ENCODE measurements at places on chromosomes 2 and 18. TPM values are rescaled to one million over a fixed set of nuclear protein-coding genes. Genes with fewer than 3 reads are reported as not detected.

MALT1 gene
- total RNA-seq: 9.7 TPM

CRYGD gene
- not detected for total RNA-seq

ZEB2 gene
- total RNA-seq: 8.3 TPM

OTOF gene
- total RNA-seq: 0.11 TPM

ATP6V1C2 gene
- 0.28 TPM for total RNA-seq

PKP4 gene
- total RNA-seq: 22.9 TPM

OTX1 gene
- total RNA-seq: 1.8 TPM

KLHL41 gene
- total RNA-seq: 0.17 TPM

NRBP1 gene
- total RNA-seq: 118 TPM

CCNYL1 gene
- 19.4 TPM for total RNA-seq

SLC30A3 gene
- 3.0 TPM for total RNA-seq

LRP2 gene
- total RNA-seq: not detected

SERPINB13 gene
- not detected for total RNA-seq

CFAP53 gene
- 0.30 TPM for total RNA-seq

SLC4A1AP gene
- total RNA-seq: 31.0 TPM

PROKR1 gene
- total RNA-seq: 0.03 TPM

MALL gene
- total RNA-seq: 166 TPM

INHBB gene
- total RNA-seq: 22.9 TPM

CDH7 gene
- not detected for total RNA-seq

ALPP gene
- total RNA-seq: 5.3 TPM

KCNG2 gene
- not detected for total RNA-seq

BUB1 gene
- 46.7 TPM for total RNA-seq

PSMD14 gene
- 119 TPM for total RNA-seq

LOXHD1 gene
- total RNA-seq: not detected

GKN2 gene
- total RNA-seq: 3.5 TPM

TLX2 gene
- 0.36 TPM for total RNA-seq

HOXD3 gene
- total RNA-seq: not detected

GPAT2 gene
- not detected for total RNA-seq

PLB1 gene
- 1.5 TPM for total RNA-seq

LAMA1 gene
- total RNA-seq: 0.17 TPM

TFPI gene
- total RNA-seq: 51.8 TPM

TRABD2A gene
- total RNA-seq: 13.4 TPM

OR6B2 gene
- total RNA-seq: not detected

NYAP2 gene
- total RNA-seq: not detected

ARHGAP28 gene
- 0.03 TPM for total RNA-seq

CD8B2 gene
- total RNA-seq: not detected

HS1BP3 gene
- total RNA-seq: 37.8 TPM

MEP1B gene
- 0.05 TPM for total RNA-seq

HNMT gene
- total RNA-seq: 0.96 TPM

ITM2C gene
- total RNA-seq: 74.1 TPM

MRO gene
- total RNA-seq: 0.47 TPM

PROM2 gene
- total RNA-seq: 0.19 TPM

ZNF385B gene
- total RNA-seq: 0.18 TPM

INPP5D gene
- total RNA-seq: 0.61 TPM

CXCR1 gene
- total RNA-seq: not detected

GALNT3 gene
- total RNA-seq: not detected

MC4R gene
- total RNA-seq: not detected

FAM237A gene
- not detected for total RNA-seq
